ENCODE measurements at places on chromosomes 7 and 10. TPM values are rescaled to one million over a fixed set of nuclear protein-coding genes. Genes with fewer than 3 reads are reported as not detected.

Gene NRCAM
- total RNA-seq = 99.1 TPM

Gene ZNF438
- total RNA-seq = 1.7 TPM

Gene CALHM3
- 0.35 TPM for total RNA-seq

Gene SPDYE2B
- total RNA-seq = not detected

Gene DUS4L
- 9.6 TPM for total RNA-seq

Gene PRTFDC1
- total RNA-seq = 15.3 TPM

Gene PRPS1L1
- not detected for total RNA-seq

Gene RNF148
- total RNA-seq = not detected

Gene FAS
- total RNA-seq = 28.6 TPM

Gene TMEM139
- 1.2 TPM for total RNA-seq

Gene C10orf67
- total RNA-seq = 0.08 TPM

Gene KCNMA1
- 65.1 TPM for total RNA-seq

Gene SPRN
- total RNA-seq = 0.39 TPM

Gene OR13A1
- not detected for total RNA-seq

Data from A549 treated with AZD2906 at 1 μM for 4 hours (cell line).